Fibroblast of skin of abdomen (primary cell): ENCODE measurements at places on chromosomes 3 and 15.

- no peak for DNase-seq
Measured at GRCh38 chr3:140956058-140956835, 14.6 kb downstream of the SLC25A36 start.

DNA sequence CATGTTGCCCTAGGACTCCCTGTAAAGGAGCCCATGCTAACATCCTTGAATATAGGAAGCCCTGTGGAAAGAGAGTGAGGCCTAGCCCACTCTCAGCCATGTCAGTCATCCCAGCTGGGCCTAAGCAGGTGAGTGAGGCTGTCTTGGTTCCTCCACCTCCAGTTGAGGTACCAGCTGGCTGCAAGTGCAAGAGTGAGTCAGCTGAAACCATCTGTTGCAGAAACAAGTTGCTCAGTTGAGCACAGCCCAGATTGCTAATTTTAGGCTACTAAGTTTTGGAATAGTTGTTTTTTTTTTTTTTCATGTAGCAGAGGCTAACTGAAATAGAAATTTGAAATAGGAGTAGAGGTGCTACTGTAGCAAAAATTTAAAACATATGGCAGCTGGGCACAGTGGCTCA, 43.7 kb upstream of the ADPGK start:
- no peak for DNase-seq

DNA sequence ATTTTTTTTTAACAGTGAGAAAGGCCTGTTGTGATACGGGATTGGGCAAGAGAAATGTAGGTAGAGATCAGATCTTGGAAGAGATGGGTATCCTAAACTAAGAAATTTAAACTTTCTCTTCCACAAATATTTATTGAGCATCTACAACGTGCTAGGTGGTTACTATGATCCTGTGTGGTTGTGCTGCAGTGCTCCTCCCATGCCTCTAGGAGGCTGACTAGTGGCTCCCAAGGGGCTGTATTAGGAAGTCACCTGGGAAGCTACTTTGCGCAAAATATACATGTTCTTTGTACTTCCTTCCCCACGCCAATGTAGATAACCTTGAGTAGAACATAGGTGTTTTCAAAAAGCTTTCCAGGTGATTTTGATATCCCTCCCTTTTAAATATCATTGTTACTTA, 27.2 kb downstream of the USP3 start:
- DNase-seq = no peak

DNA sequence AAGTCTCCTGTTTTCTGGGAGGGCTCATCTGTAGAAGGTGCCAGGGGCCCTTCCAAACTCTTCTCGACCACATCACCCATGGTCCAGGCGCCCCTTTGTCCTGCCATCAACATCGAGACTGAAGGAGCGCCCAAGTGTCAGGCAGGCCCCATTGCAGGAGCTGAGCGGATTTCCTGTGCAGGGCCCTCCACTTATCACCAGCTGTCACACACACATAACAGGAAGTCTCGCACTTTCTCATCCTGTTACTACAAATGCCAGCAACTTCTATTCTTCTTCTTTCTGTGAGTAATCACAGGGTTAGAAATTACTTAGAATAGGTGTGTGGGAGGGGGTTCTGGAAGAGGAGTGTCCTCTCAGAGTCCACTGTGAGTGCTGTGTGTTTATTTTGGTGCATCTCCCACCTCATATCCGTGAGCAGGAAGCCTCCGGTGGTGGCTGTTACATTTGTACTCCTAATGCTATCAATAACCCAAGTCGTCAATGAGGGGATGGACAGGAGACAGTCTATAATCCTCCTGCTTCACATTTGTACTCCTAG, at the start of gene KLHL6:
Gene KLHL6, minus strand, starts transcription at position 166 of the 541 bp plus-strand sequence. Its CDS starts 53 bp downstream, at position 113.
- DNase-seq = no peak

- DNase-seq = no peak
Measured at GRCh38 chr3:126540951-126541627, 17.1 kb downstream of the CHST13 start.

DNA sequence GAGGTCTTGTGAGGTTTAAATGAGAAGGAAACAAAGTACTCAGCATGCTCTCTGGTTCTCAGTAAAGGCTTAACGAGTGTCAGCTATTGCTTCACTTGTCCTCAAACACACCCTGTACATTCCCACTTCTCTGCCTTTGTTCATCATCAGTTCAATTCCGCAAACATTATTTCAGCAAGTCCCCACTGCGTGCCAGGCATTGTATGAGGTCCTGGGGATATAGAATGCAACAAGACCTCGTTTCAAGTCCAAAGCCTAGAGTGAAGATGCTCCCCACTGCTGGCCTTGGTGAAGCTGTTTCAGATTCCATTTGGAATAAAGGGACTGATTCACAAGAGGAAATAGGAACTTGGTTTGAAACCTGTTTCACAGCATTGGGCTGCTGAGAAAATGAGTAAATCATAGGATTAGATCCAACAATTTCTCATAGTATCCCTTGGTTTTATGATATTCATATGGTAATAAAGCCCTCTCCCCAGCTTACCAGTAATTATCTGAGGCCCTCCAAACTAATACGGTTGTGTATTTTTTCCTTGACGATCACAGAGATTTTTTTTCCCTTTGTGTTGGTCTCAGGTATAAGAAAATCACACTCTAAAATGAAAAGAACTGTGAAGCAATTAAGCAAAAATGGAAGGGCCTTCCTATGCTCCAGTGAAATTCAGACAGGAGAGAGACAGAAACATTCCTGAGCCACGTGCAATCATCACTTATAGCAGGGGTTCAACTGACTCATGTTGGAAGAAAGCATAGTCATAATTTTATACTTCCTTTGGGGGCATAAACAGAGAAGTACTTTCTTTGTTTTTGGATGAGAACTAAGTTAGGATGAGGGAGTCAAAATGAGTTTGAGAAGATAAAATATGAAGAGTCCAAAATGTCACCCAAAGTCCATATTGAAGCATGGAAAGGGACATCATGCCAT, 258.6 kb downstream of the RORA start:
- peak; percentile 72 for DNase-seq

- DNase-seq = no peak
Measured at GRCh38 chr15:76193934-76194333, 117.3 kb downstream of the ETFA start.

- DNase-seq = no peak
Measured at GRCh38 chr15:53658255-53658654, 101.2 kb downstream of the WDR72 start.
